ENCODE measurements at places on chromosomes 2 and 18.

- no peak for DNase-seq
Measured at GRCh38 chr18:58586269-58586668, 42.6 kb downstream of the ALPK2 start.

DNA sequence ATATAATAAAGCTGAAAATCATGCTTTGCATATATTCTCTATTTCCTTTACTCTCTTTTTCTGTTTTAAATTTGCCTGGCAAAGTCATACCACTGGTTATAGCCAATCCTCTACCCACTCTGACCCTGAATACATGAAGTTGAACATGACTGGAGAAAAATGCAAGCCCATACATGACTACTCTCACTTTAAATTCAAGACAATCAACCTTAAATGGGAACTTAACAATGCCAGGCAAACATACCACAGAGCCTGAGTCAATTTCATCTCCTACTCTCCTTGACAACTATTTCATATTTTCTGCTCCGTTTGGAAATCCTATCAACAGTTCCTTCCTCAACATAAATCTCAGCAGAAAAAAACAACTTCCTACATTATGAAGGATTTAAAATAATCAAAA lies 22.6 kb downstream of the RAD51AP2 start:
- no peak for DNase-seq

DNA sequence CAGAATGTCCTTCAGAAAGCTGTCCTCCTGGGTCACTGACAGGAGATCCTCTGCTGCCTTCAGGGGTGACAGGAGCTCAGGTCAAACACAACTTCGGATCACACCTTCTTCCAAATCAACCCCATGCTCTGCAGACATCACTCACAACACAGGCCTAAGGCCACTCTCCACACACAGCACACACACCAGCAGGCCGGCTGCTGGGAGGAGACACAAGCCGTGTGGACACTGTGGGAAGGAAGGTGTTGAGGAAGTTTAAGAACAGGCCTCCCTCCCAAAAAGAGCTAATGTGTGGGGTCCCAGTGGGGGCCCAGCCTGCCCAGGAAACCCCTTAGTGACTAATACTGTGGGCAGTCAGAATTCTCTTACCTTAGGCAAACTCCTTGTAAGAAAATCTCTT lies 290.3 kb upstream of the ID2 start:
- DNase-seq: no peak

GRCh38 chr2:206979922-206980321 lies 40.6 kb downstream of the CPO start:
- no peak for DNase-seq

DNA sequence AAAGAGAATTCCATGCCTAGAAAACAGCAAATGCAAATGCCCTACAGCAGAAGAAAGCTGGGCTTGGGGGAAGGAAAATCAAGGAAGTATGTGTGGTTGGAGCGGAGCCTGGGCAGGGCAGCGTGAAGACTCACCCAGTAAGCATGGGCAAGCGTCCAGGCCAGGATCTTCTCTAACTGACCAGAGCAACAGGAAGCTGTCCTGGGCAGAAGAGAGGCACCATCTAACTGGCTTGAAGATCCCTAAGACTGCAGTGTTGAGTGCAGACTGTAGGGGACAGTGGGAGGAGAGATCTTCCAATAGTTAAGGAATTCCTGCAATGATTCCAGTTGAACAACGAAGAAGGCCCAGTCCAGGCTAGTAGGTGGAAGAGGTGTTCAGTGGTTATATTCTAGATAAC lies 57.9 kb downstream of the NXPH2 start:
- no peak for DNase-seq

DNA sequence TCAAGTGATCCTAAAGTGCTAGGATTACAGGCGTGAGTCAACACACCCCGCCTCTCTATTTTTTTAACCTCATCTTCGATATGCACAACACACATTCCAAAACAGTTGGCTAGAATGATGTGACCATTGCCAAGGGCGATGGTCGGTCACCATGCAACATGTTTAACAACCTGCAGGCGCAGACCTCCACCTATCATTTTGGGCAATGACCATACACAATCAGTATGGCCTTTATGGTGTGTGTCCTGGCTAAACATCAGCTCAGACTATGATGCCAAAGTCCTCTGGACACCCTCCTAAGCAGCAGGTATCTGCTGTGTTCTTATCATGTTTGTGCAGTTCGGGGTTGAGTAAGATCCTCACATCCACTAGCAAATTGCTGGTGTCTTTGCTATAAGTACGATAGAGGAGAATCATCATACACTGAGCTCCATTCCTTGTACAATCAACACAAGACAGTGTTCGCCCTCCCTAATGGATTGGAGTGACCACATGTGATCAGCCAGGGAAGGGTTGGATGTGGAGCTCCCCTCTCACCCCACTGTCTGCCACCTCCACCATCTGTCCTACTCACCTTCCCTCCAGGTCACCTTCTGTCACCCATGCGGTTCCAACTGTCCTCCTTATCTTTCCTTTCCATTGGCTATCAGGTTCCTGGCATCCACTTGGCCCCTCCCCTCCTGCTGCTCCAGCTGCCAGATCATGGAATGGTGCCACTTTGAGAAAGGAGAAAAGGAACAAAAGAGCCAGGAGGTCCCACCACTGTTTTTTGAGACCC lies 7.9 kb upstream of the RNF152 start:
- no peak for DNase-seq

DNA sequence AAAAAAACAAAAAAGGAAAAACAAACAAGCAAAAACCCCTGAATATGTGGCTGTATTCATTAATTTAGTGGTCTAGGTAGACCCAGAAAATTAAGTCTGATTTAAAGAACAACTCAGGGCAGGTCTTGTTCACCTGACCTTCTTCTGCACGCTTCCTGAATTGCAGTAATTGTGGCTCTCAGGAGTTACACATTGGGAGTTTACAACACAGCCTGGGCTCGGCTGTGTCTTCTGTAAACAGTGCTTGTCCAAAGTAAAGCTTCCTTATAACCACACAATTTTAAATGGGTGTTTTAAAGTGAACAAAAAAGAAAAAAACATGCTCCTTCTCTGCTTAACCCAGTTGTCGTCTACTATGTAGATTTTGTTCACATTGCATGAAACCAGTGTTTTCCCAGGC lies 8.3 kb upstream of the MTIF2 start:
- no peak for DNase-seq

DNA sequence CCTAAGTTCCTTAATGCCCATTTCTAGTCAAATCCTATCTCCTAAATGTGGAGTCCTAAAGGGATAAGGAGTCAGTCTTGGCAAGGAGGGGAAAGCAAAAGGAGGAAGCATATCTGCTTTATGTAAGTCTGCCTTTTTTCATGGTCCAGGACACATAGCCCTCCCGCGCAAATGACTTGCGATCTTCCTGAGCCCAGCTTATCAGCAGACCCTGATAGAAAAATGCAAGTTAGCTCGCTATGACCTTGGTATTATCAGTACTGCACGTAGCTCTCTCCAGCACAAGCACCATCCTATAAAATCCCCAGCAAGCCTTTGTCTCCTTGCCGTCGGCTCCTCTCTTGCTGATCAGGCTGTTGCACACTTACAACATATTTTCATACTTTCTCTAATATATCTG lies 281.4 kb upstream of the KCNH7 start:
- DNase-seq: no peak

DNA sequence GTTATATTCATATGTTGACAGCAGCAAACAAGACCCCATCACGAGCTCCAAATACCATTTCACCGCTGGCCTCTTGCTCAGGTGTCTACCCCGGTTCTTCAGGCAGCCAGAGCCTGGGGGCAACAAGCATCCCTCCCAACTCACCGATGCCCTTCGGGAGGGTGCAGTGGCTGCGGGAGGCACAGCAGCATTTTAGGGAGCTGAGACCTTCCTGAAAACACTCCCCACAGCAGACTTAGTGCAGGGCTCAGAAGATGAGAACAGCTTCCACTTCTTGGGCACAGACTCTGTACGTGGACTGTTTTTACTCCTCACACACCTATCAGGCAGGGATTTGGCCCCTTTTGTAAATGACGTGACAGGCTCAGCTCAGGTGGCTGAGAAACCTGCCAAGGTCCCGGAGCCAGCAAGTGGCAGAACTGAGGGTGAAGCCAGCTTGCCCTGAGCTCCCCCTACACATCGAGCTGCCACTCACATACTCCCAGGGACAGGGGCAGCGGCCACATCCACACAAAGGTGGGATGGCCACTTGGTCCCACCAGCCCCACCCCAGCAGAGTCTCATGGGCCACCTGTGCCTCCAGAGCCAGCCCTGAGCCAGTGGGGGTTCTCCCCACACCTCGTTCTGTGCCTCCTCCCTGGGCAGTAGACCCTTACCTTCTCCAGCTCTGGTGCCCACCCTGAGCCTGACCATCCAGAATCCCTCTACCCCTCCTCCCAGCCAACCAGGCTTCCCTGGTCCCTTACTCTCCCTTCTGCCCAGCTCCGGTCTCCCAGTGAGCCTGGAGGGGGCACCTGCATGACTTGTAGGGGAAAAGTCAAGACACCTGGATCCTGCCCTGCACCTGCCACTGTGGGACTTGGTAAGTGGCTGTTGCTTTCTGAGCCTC lies 28.5 kb downstream of the CYP27C1 start:
- DNase-seq: no peak

DNA sequence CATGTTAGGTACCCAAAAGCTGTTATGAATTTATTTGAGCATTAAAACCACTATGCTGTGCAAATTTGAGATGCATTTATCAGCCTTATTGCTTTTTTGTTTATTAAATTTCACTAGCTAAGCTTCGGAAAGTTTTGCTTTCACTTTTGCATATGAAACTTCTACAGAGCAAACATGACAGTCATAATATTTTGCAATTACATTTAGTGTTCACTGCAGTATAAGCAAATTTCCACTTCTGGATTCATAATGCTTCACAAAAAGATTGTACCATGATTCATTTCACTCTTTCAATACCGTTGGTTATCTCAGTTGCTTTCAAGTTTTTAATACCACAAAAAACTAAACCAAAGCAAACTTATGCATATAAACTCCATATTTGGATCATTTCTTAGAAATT lies 228.7 kb upstream of the SLC8A1 start:
- no peak for DNase-seq

- no peak for DNase-seq
Measured at GRCh38 chr18:22342625-22343024, 75.1 kb downstream of the CTAGE1 start.

GRCh38 chr2:155364766-155365165 lies 666.3 kb downstream of the KCNJ3 start:
- DNase-seq: no peak

DNA sequence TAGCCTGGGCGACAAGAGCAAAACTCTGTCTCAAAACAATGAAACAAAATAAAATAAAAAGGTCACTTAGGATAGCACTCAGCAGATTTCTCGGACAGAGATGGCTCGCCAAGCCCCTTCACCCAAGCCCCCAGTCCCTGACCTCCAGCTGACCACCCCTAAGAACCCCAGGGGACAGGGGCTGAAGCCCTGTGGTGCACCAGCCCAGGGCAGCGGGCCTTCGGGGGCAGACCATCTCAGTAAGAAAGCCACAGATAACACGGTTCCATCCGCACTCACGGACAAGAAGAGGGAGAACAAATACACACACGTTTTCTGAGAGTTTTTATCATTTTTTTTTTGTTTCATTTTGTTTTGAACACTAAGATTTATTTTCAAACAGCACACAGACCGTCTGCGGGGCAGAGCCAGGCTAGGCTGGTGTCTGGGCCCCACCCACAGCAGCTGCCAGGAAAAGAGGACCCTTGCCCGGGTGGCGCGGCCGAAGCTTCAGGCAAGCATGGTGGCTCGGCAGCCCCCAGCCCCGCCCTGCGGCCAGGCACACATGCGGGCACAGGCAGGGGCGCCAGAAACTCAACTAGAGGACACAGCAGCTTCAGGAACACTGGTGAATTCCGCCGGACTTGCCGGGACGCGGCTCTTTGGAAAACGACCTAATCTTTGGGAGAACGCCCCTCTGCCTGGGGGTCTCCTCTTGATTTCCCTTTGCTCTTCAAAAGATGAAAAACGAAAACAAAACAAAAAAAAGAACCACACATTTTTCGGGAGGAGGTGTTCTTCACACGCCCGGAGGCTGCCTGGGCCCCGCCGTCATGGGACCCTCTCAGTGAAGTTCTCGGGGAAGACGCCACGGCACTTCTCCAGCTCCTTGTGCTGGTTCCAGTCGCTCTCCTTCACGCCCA lies 59.0 kb downstream of the BIN1 start:
- DNase-seq: no peak

- DNase-seq: no peak
Measured at GRCh38 chr2:88654714-88655113, 27.4 kb upstream of the EIF2AK3 start.

- no peak for DNase-seq
Measured at GRCh38 chr2:230868161-230868946, 3.6 kb downstream of the ITM2C start.

DNA sequence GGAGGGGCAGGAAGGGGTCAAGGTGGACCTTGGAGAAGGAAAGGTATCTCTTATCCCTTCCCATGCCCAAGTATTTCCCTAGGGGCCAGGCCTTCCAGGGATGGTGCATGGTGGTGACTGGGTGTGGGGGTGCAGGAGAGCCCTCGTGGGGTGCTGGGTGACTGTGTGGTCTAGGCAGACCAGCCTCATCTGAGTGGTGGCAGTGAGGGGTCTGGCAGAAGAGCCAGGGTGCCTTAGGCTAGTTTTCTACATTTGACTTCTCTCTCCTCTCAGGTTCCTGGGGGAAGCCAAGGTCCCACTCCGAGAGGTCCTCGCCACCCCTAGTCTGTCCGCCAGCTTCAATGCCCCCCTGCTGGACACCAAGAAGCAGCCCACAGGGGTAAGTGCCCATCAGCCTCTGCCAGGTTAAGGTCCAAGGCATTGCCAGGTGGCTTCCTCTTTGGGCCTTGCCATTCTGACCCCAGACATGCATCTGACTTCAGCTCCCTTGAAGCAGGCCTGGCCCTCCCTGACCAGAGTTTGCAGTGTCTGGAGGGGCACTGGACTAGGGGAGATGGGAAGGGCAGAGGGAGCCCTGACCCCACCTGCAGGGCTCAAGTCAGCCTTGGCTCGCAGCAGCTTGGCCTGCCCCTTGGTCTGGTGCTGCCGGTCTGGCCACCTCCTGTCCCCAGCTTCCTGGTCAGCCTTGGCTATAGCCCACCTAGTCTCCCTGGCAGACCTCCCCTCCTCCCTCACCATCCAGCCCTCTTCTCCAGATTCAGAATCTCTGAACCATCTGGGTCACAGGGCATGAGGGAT lies 49.8 kb downstream of the DYSF start:
- DNase-seq: no peak

DNA sequence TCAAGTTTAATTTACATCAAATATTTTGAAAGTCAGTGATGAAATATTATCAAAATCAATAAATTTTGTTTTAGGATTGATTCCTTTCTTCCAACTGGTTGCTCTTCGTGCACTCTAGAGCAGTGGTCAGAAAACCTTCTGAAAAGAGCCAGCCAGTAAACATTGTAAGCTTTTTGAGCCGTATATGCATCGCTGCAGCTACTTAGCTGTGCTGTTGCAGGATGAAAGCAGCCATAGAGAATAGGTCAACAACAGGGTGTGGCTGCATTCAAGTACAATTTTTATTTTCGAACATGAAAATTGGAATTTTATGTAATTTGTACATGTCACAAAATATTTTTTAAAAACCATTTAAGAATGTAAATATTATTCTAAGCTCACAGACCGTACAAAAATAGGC lies 94.9 kb downstream of the MGAT5 start:
- no peak for DNase-seq

All from anterior cingulate cortex (tissue), 58 donors.